ENCODE measurements at places on chromosomes 12 and 14. TPM values are rescaled to one million over a fixed set of nuclear protein-coding genes. Genes with fewer than 3 reads are reported as not detected.
A peak's percentile ranks its signal among the peaks of the same experiment; 100 is the strongest.

KRT83 gene
- not detected for total RNA-seq

DNA sequence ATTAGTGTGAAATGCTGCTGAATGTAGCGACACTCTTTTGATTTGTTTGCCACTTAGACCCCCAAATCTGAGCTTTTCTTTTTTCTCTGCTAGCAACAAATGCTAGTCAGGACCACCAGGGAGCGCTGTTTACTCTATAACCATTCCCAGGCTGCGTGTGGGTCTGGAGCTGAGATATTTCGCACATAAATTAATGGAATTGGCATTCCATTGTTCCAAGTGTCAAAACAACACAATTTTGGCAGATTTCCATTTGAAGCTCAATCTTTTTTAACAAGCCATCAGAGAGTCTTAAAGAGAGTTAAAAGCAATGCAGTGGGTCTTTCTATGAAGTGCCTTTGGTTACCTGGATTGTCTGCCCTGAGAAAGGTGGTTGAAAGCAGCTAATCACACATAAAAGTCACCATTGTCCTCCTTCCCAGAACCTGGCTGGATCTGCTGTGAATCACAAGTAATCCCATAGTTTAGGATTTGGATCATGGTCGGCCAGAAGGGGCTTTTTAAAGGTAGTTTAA, 7.4 kb upstream of the TMEM132C start:
- H3K4me3 ChIP-seq: no peak overlapping the region
- no peak overlapping the region for H3K27ac ChIP-seq
- DNase-seq: peak; percentile 15
- H3K4me1 ChIP-seq: no peaks in the 10 kb centered on the region

DNA sequence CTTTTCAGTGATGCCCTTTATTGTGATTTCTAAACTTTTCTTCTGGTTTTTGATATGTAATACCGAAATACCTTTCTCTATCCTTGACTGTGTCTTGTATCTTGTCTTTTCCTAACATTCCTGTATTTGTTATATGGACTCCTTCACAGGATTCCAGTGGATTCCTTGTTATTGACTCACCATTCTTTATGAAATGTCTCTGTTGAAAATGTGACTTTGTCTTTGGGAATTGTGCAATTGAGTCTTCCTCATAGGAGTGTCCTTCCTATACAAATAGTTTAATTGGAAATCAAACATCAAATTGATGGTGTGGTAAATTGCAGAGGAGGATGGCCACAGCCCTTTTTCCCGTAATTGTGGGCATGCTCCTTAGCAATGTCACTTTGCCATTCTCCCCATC, 296.6 kb upstream of the KITLG start:
- H3K4me3 ChIP-seq: no peak overlapping the region
- H3K27me3 ChIP-seq: no peaks in the 10 kb centered on the region
- no peak overlapping the region for H3K27ac ChIP-seq
- H3K4me1 ChIP-seq: no peaks in the 10 kb centered on the region

DNA sequence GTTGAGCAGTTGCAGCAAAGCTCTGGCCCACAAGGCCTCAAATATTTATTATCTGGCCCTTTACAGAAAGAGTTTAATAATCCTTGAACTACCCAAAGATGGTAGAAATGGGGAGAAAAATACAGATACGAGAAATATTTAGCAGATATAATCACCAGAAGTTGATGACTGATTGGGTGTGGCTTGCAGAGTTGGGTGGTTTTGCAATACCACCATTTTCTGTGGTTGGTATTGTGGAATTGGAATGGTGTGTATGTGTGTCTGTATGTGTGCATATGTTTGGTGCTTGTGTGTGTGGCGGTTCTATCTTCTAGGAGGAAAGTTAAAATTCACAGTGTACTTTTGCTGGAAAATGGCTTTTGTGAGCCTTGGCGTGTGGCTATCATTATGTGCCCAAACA, 85.4 kb upstream of the MANSC4 start:
- H3K36me3 ChIP-seq: no peaks in the 10 kb centered on the region
- H3K4me1 ChIP-seq: no peaks in the 10 kb centered on the region
- H3K27ac ChIP-seq: no peak overlapping the region
- H3K4me3 ChIP-seq: no peak overlapping the region

SCNN1A gene
- total RNA-seq: 0.20 TPM

- H3K4me3 ChIP-seq: no peak overlapping the region
- no peak overlapping the region for H3K27ac ChIP-seq
- H3K36me3 ChIP-seq: no peaks in the 10 kb centered on the region
- no peak for DNase-seq
- H3K27me3 ChIP-seq: no peaks in the 10 kb centered on the region
Measured at GRCh38 chr14:53766106-53766505, 190.5 kb downstream of the BMP4 start.

DNA sequence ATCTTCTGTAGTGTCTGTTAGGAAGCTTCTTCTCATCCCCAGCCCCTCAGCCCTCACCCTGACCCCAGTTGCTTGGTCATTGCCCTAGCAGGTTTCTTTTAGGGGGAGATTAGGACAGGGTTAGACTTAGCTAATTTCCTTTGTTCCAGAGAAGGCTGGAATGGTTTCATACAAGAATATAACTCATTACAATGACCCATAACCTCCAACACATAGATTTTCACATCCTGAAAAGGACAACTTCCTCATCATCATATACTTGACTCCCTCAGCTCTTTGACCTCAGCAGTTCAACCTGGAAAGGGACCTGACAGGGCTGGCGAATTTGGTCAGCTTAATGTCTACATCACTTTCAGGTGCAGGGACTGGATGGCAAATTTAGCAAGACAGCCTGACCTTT, 8.0 kb upstream of the BHLHE41 start:
- no peaks in the 10 kb centered on the region for H3K36me3 ChIP-seq
- no peak overlapping the region for H3K4me3 ChIP-seq
- no peak for DNase-seq
- no peak overlapping the region for H3K27ac ChIP-seq

GOLGA3 gene
- 66.0 TPM for total RNA-seq

- DNase-seq: no peak
- H3K27me3 ChIP-seq: no peaks in the 10 kb centered on the region
- H3K36me3 ChIP-seq: peaks cover 4% of the 10 kb centered on the region
- H3K4me3 ChIP-seq: no peak overlapping the region
Measured at GRCh38 chr14:65496178-65496993, 83.9 kb downstream of the FUT8 start.

GRCh38 chr12:53205747-53206419, 1.2 kb downstream of the ITGB7 start:
- DNase-seq: peak; percentile 40
- H3K36me3 ChIP-seq: peaks cover 11% of the 10 kb centered on the region
- peak overlapping the region; percentile 91 for H3K27ac ChIP-seq

GRCh38 chr14:64815257-64815656, 64.5 kb downstream of the SPTB start:
- H3K36me3 ChIP-seq: no peaks in the 10 kb centered on the region
- peaks cover 6% of the 10 kb centered on the region for H3K4me1 ChIP-seq
- H3K27ac ChIP-seq: no peak overlapping the region
- no peak for DNase-seq

LPAR5 gene
- 59.6 TPM for total RNA-seq

- no peak overlapping the region for H3K4me3 ChIP-seq
- H3K27me3 ChIP-seq: no peaks in the 10 kb centered on the region
- no peaks in the 10 kb centered on the region for H3K36me3 ChIP-seq
- DNase-seq: no peak
- H3K27ac ChIP-seq: no peak overlapping the region
Measured at GRCh38 chr12:93115646-93116045, 186.6 kb upstream of the EEA1 start.

GSKIP gene
- 15.8 TPM for total RNA-seq

PAX9 gene
- total RNA-seq: not detected

SMCO2 gene
- not detected for total RNA-seq

- peaks cover 39% of the 10 kb centered on the region for H3K27me3 ChIP-seq
- no peak within 1 kb of the TSS for H3K27ac ChIP-seq
- H3K4me3 ChIP-seq: peak within 1 kb of the TSS; percentile 61
- DNase-seq: peak; percentile 68
- no peaks in the 10 kb centered on the region for H3K36me3 ChIP-seq
Measured at GRCh38 chr12:6700646-6701051, at the start of gene PIANP. Gene PIANP, minus strand, starts transcription at chr12:6700815. Its CDS starts 2,754 bp downstream, at chr12:6698061.

DPPA3 gene
- not detected for total RNA-seq

GRCh38 chr12:32420356-32420755, 21.0 kb downstream of the FGD4 start:
- no peaks in the 10 kb centered on the region for H3K4me1 ChIP-seq
- no peaks in the 10 kb centered on the region for H3K36me3 ChIP-seq
- H3K4me3 ChIP-seq: no peak overlapping the region
- DNase-seq: no peak
- H3K27me3 ChIP-seq: no peaks in the 10 kb centered on the region
- no peak overlapping the region for H3K27ac ChIP-seq

DNA sequence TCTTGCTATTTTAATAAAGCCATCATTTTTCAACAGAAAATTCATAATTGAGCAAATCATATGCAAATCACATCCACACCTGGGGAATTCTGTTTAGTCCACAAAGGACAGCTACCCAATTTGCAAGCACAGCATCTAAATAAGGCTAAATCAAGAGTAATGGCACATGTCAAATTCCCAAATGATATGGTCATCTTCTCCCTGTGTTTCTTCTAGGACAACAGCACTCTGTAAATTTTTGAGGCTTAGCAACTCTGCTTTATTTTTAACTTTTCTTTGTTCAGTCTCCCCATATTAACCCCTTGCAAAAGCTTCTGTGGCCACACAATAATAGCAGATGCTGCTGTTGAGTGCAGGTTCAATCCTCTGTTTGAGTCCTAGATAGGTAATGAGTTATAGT, 155.6 kb upstream of the DAAM1 start:
- no peak overlapping the region for H3K4me3 ChIP-seq
- no peaks in the 10 kb centered on the region for H3K36me3 ChIP-seq
- no peak overlapping the region for H3K27ac ChIP-seq
- no peak for DNase-seq
- no peaks in the 10 kb centered on the region for H3K4me1 ChIP-seq
- no peaks in the 10 kb centered on the region for H3K27me3 ChIP-seq

RTL1 gene
- not detected for total RNA-seq

GRCh38 chr12:32568228-32568627, 110.9 kb upstream of the DNM1L start:
- no peak overlapping the region for H3K4me3 ChIP-seq
- H3K27ac ChIP-seq: no peak overlapping the region
- H3K27me3 ChIP-seq: no peaks in the 10 kb centered on the region

TC2N gene
- 10.4 TPM for total RNA-seq

CLEC2A gene
- not detected for total RNA-seq

DNA sequence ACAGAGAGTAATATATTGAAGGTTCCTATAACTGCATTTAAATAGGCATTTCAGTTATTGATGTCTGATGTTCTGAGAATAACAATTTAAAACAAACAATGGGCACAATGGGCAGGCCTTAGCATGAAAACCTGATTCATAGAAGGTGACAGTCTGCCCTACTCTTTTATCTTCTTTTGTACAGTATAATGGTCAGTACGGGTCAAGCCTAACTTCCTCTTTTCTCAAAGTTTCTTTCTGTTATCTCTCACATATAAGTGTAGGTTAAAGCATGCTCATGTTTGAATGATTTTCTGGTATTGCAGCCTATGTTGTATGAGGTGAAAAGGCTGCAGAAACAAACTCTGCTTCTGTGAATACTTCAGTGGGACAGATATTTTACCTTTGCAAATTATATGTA, 14.2 kb downstream of the FKBP3 start:
- no peak for DNase-seq
- peaks cover 37% of the 10 kb centered on the region for H3K36me3 ChIP-seq
- no peaks in the 10 kb centered on the region for H3K4me1 ChIP-seq
- H3K4me3 ChIP-seq: no peak overlapping the region

DNA sequence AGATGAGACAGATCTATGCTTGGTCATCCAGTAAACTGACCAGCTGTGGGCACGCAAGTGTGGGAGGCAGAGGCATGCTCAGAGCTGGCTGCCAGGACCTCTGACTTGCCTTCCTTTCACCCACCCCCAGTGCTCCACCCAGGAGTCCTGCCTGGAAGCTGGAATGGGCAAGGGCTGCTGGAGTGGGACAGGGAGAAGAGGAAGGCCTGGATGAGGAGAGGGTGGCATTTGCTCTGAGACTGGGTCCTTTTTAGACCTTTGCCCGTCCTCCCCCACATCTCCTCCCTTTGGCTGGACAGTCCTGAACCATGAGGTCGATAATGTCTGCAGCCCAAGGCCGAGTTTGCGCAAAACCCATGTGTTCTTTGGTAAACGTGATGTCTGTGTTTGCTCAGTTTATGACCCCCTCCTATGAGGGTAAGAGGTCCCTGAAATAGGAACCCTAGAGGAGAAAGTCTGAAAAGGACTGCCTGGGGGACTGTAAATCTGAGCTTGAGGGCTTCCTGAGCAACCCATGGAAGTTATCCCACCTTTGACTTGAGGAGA, 3.8 kb upstream of the INHBE start:
- no peaks in the 10 kb centered on the region for H3K36me3 ChIP-seq
- H3K27me3 ChIP-seq: no peaks in the 10 kb centered on the region
- peaks cover 9% of the 10 kb centered on the region for H3K4me1 ChIP-seq

TSPAN19 gene
- total RNA-seq: not detected

All from B cell (primary cell).